ENCODE measurements at places on chromosomes 16 and 17.

DNA sequence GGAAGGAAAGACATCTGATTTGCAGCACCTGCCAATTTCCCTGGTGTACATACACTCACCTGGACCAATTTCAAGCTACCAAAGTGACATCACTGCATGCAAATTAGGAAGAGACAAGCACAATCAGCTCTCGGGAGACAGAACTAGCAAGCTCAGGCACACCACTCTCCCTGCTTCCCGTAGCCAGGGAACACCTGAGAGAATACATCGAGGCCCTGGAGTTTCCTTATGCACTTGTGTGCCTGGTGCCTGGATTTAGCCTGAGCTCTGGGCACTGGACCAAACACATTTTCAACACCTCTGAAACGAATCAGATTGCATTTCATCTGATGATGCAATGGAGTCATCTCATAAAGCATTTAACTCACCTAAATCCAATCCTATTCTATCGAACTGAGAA, 110.5 kb downstream of the HS3ST2 start:
- DNase-seq: no peak

- DNase-seq: no peak
Measured at GRCh38 chr16:55225972-55226542, 97.9 kb upstream of the IRX6 start.

GRCh38 chr16:20847550-20847949, 41.2 kb downstream of the REXO5 start:
- no peak for DNase-seq

GRCh38 chr16:49472598-49472997, 99.0 kb downstream of the C16orf78 start:
- no peak for DNase-seq

DNA sequence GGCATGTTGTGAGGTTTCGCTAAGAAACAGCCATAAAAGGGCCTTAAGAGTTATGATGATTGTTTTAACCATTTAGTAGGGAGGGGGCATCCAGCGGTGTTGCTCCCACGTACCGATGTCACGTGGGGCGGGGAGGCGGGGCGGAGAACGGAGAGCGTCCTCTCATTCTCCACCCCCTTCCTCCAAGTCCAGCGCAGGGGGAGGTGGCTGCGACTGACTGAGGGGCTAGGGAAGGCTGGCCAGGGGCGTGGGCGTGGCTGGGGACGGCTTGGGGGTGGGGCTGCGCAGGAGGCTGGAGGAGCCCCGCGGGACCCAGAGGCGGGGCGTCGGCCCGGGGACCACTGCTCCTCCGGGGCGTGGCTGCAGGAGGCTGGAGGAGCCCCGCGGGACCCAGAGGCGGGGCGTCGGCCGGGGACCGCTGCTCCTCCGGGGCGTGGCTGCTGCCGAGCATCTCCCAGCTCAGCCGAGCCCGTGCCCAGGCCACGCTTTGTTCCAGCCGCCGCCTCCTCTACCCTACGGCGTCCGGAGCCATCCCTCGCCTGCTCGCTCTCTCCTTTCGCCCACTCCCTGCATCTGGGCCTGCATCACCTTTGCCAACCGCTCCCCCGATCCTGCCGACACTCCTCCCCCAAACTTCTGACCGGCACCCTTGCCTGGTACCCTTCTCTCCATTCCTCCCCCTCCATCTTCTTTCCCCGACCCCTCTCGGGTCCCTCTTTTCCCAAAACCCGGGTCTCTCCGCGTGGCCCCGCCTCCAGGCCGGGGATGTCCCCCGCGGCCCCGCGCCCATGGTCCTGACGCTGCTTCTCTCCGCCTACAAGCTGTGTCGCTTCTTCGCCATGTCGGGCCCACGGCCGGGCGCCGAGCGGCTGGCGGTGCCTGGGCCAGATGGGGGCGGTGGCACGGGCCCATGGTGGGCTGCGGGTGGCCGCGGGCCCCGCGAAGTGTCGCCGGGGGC, at the start of gene SARM1:
Gene SARM1 (plus strand): TSS at position 450 of the 958 bp plus-strand sequence. CDS start 339 bp downstream, at position 789.
- peak; percentile 82 for DNase-seq

DNA sequence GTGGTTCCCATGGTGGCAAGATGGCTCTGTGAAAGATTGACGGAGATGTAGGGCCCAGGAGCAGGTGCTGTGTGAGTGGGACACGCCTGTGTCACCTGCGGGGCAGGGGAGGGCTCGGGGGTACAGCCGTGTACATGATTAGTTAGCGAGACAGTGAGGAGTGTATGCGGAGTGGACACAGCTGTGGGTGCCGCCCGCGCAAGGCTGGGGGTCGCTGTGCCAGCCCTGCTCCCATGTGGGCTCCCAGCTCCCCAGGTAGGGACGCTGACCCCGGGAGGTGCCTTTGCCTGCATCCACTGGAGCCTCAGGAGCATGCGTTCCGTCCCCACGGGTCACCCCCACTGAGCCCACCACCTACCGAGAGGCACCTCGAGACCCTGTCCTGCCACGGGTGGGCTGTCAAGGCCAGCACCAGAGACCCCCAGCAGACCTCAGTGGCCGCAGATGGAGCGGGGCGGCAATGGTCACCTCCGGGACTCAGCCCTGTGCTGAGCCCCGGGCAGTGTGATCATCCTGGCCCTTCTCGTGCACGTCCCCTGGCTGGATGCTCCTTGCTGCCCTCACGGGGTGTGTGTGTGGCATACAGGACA, 7.4 kb downstream of the CAPN15 start:
- no peak for DNase-seq

GRCh38 chr16:88807626-88808453, 3.9 kb downstream of the APRT start:
- no peak for DNase-seq

GRCh38 chr16:80377096-80377956, 163.5 kb upstream of the DYNLRB2 start:
- DNase-seq: no peak

- no peak for DNase-seq
Measured at GRCh38 chr17:40038882-40039513, 15.2 kb downstream of the MED24 start.

GRCh38 chr17:48615047-48615962, at the start of gene HOXB8:
Gene HOXB8 (minus strand): TSS chr17:48615292. CDS start chr17:48614704, 588 bp downstream.
- no peak for DNase-seq

Data from activated B cell treated with CpG ODN at 0.5 μM for 24 hours (primary cell).